ENCODE measurements at places on chromosomes 12 and 14. TPM values are rescaled to one million over a fixed set of nuclear protein-coding genes. Genes with fewer than 3 reads are reported as not detected.

DNA sequence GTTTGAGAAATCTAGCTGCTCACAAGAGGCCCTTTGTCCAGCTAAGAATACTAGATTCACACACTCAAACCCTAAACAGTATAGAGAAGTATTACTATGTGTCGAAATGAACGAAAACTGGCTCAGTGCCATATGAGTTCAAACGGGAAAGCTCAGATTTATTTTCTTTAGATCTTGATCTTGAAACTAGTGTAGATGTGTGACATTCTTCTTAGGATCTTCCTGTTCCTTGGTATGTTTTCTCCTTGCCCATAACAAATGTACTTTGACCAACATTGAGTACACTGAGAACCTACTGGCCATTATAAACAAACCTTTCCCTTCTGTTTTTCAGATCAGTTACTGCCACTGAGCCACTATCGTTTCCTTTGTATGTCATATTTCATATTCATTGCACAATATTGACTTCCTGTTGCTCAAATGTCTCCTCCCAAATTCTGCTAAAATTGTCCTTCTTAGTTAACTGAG, 21.3 kb downstream of the MYBPC1 start:
- peak; percentile 93 for DNase-seq

- DNase-seq, result no peak
Measured at GRCh38 chr12:104132351-104132956, 5.6 kb downstream of the NFYB start.

DNA sequence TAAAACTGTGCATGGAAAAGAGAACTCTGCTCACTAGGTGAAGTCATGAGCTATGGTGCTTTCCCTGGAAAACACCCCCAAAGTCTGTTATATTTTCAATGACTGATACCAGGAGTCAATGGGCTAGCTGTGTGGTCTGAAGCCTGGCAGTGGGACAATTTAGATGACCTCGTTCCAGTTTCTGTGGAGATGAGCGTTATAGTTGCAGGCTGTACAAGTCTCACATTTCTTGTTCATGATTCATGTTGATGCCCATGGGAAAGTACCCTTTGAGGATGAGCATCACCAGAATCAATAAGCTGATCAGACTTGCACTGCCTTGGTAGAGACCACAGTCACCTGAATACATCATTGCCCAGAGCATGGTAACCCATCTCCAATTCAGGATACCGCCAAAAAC, 70.7 kb downstream of the NOVA1 start:
- DNase-seq, result no peak

The GYS2 gene
- not detected for total RNA-seq

The CLEC4D gene
- total RNA-seq, result not detected
